ENCODE measurements at places on chromosomes 5 and 9.

DNA sequence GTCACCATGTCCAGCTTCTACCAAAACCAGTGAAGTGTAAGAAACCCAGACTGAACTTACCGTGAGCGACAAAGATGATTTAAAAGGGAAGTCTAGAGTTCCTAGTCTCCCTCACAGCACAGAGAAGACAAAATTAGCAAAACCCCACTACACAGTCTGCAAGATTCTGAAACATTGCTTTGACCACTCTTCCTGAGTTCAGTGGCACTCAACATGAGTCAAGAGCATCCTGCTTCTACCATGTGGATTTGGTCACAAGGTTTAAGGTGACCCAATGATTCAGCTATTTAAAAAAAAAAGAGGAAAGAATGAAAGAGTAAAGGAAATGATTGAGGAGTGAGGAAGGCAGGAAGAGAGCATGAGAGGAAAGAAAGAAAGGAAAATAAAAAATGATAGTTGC lies 19.8 kb downstream of the IL7R start:
- no peak for DNase-seq

- DNase-seq = no peak
These were observed 15.3 kb downstream of the ASS1 start for GRCh38 chr9:130459941-130460669.

- no peak for DNase-seq
These were observed 475.2 kb upstream of the BRINP1 start for GRCh38 chr9:119844431-119844830.

DNA sequence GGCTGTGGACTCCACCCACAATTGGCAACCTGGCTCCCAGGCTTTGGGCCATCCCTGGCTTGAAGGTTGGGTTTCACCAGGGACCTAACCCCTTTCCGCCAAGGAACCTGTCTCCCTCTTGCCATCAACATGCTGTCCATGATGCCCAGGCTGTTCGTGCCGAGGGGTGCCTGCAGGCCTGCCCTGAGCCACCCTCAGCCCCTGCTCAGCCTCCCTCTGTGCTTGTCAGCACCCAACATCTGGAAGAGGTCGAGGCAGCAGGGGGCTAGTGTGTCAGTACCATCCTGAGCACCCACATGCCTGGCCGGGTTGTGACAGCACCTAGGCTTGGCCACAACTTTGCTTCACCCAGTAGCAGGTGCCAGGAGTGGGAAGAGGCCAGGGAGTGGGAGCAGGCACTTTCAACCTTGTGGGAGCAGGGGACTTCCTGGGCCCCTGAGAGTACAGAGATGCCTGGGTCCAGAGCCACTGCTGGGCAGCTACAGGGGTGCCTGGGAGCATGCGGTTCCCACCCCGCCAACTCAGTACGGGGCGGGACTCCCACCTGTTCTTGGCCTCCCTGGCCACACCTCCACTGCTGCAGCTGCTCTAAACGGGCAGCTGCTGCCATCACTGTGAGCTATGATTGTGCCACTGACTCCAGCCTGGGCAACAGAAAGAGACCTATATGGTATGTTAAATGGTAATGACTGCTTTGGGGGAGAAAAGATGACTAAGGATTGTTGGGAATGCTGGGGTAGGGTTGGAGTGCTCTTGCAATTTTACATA lies 6.3 kb downstream of the PDCD1LG2 start:
- no peak for DNase-seq

GRCh38 chr5:159189310-159189709 lies 20.0 kb downstream of the RNF145 start:
- no peak for DNase-seq

GRCh38 chr9:134560654-134561053 lies 80.9 kb upstream of the COL5A1 start:
- no peak for DNase-seq

DNA sequence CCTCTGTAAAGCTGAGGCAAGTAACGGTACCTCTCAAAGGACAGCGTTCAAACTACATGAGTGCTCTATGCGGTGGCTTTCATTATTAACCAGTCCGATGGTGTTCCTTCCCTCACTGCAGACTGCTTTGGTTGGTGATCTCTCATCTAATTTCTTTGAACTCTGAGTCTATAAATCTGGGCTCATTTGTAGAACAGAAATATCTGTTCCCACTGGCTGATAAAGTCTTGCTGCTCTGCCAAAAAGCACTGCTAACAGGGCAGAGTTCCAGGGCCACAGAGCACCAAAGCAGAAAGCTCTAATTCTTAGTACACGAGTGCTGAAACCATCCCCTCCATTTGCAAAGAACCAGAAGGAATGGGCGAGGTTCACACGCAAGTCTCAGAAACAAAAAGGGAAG lies 81.9 kb downstream of the MED27 start:
- DNase-seq = no peak

DNA sequence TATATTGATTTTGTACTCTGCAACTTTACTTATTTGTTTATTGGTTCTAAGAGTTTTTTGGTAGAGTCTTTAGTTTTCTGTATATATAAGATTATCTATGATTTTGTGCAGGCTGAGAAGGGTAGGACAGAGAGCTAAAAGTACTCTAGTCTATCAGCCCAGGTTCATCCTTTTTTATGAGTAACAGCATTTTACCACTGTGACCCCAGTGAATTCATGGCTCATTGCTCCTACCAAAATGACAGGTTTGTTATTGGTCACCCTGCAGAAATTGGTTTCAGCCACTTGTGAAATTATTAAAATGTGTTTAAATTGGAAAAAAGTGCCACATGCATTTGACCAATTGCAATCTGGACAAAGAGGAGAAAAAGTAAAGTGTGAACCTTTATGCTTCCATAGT lies 421.4 kb upstream of the DAB2 start:
- DNase-seq = no peak

DNA sequence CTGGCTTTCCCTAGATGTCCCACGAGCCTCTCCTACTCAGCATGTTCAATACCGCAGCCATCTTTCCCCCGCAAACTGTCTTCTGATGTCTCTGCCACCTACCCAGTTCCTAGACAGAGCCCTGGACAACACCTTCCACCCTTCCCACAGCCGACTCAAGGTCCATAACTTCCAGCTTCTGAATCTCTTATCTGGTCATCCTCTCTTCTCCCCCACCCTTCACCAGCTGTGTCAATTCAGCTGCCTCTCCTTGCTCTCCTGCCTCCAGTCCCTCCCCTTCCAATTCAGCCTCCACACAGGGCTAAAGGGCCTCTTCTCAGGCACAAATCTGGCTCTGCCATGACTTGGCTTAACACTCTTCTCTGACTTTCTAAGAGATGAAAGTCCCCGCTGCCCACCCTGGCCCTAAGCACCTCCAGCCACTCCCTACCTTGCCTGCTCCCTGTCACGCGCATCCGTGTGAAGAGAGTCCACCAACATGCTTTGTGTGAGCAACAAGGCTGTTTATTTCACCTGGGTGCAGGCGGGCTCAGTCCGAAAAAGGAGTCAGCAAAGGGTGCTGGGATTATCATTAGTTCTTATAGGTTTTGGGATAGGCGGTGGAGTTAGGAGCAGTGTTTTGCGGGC lies 25.2 kb downstream of the AQP7 start:
- DNase-seq = no peak

DNA sequence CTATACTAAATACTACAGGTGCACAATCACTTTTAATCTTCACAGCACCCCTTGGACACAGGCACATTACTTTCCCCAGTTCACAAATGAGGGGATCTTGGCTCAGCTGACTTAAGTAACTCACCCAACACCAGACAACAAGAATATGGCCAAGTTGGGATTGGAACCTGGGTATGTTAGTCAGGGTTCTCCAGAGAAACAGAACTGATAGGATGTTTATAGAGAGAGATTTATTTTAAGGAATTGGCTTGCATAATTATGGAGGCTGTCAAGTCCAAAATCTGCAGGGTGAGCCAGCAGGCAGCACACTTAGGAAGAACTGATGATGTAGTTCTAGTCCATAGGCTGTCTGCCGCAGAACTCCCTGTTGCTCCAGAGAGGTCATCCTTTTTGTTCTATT lies 312.9 kb downstream of the MAN2A1 start:
- no peak for DNase-seq

GRCh38 chr5:7629561-7629960 lies 221.4 kb downstream of the CFAP90 start:
- no peak for DNase-seq

Measured in GM10248 (cell line).